ENCODE measurements at places on chromosomes 3 and 15.

DNA sequence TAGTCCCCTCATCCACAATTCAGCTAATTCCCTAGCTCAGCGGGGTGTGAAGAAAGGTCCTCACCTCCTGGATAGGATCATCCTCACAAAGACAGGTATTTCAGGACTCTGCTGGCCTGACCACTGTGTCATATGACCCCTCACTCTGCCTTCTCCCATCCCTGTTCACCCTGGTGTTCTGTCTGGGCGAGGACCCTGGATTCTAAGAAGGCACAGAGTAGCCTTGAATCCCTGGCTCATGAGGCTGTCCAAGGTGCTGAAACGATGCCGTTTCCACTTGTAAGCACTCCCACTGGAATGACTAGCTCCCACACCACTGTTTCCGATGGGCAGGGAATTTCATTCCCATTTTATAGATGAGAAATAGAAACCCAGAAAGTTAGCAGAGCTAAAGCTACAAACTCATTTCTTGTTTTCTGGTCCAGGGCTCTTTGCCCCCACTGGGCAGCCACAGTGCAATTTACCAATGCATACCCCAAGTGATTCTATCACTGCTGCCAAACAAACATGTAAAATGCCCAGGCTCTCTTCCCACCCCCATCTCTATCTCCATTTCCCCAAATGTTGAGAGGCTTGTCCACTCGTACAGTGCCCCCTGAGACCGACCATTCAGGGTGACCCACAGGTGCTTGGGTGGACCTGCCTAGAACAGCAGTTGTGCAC is 83.2 kb downstream of the RAB11A start:
- DNase-seq, result no peak

DNA sequence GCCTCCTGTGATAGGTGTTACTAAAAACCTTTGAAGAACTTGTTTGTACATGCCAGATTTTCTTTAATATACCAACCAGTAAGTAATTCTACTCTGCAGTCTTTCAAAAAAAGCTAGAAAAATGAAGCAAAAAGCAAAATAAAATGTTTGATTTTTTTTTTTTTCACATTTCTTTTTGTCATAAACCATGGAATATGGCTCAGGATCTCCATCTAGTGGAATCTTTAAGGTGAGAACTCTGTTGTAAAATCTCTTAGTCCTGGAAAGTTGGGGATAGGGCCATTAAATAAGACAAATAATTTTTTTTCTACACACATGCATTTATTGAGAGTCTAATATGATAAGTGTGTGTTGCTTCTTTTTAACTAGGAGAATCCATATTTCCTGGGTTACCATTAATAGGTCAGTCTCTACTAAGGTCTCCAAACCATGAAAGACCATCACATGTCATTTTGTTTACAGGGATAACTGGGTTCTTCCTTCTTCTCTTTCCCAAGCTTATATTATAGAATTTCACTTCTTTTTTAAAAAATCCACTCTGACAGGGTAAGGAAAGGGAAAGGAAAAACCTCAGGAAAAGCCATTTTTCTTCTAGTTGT is 84.6 kb downstream of the SLC9A9 start:
- DNase-seq, result peak; percentile 43

DNA sequence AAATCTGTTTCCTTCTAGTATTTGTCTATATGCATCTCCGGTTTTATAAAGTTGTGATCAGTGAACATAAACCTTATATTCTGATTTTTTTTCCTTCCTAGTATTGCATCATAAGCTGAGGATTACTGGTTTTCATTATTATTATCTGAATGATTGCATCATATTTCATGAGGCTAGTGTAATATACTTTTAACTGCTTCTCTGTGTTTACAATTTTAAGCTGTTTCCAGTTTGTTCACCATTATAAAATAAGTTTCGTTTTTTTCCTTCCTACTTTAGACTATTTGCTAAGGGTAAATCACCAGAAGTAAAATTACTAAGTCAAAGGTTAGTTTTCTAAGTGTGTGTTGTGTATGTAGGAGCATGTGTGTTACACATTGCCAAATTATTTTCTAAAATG is 20.2 kb downstream of the SEMA6D start:
- DNase-seq, result no peak

DNA sequence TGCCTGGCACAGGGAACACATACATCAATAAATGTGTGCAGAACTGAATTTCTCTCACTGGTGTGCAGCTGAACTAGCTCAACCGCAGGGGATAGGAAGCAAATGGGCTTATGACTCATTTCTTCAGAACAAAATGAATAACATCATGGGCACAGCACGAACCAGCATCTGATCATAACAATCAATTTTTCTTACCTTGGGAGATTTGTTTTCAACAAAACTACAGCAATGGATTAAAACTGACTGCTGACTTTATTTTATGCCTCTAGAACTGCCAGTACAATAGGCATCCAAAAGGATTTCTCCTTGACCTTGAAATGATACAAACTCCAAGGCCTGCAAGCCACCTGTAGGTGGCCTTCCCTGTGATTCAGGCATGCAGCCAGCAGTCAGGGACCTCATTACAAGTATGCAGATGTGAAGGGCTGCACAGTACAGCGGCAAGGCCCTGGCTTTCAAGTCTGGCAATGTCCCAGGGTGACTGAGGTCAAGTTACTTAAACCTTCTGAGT is 26.1 kb downstream of the TAMM41 start:
- peak; percentile 11 for DNase-seq

- DNase-seq, result no peak
Observed at GRCh38 chr3:143294188-143294587, 174.6 kb downstream of the CHST2 start.

- DNase-seq, result no peak
Observed at GRCh38 chr3:127184870-127185216, 8.1 kb upstream of the PRR23E start.

- peak; percentile 13 for DNase-seq
Observed at GRCh38 chr3:36741285-36741684, 23.1 kb downstream of the DCLK3 start.

- DNase-seq, result no peak
Observed at GRCh38 chr3:24812116-24812515, 317.5 kb upstream of the THRB start.

GRCh38 chr3:139427283-139428060 is 38.0 kb upstream of the COPB2 start:
- DNase-seq, result peak; percentile 97

DNA sequence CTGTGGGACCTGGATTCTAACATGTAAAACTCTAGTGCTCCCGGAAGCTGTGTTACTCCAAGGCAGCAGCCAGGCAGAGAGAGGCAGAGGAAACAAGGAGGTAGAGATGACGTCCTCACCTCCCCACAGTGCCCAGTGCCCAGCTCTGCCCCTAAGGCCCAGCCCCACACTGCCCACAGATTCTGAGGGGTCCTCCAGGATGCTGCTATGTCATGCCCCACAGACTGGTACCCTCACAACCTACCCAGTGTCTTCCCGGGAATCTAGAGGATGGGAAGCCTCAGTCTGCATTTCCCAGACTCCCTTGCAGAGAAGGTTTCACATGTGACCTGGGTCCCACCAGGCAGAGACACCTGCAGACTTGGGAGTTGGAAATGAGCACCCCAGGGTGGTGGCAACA is 75.9 kb upstream of the PCSK6 start:
- DNase-seq, result no peak

DNA sequence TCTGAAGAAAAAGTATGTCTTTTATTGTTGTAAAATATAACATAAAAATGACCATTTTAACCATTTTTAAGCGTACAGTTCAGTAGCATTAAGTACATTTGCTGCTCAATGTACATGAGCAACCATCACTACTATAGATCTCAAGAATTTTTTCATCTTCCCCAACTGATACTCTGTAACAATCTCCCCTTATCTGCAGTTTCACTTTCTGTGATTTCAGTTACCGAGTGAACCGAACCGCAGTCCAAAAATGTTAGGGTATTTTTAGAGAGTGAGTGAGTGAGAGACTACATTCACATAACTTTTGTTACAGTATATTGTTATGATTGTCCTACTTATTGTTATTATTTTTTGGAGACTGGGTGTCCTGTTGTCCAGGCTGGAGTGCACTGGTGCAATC is 9.0 kb upstream of the SLC25A26 start:
- DNase-seq, result no peak

GRCh38 chr15:80060356-80061006 is 1.0 kb downstream of the ZFAND6 start:
- DNase-seq, result peak; percentile 37

GRCh38 chr15:69713726-69714559 is 261.3 kb downstream of the RPLP1 start:
- DNase-seq, result no peak

DNA sequence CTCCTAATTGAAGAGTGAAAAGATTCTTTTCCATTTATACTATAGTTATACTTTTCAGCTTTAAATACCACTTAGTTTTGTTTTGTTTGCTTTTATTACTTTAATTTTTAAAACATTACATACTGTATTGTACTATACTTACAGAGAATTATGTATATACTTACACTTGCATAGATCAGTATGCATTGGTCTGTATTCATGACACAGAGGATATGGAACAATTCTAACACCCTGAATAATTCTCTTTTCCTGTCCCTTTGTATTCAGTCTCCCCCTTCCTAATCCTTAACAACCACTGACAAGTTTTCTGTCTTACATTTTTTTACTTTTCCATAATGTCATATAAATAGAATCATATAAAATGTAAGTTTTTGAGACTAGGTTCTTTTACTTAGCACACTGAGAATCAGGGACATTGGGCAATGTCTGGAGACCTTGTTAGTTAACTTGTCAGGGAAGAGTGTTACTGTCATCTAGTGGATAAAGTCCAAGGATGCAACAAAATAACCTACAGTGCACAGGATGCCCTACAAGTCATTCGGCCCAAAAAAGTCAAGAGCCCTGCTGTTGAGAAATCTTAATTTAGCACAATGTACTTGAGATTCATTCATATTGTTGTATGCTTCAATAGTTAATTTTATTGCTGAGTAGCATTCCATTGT is 95.7 kb upstream of the MCTP2 start:
- no peak for DNase-seq

DNA sequence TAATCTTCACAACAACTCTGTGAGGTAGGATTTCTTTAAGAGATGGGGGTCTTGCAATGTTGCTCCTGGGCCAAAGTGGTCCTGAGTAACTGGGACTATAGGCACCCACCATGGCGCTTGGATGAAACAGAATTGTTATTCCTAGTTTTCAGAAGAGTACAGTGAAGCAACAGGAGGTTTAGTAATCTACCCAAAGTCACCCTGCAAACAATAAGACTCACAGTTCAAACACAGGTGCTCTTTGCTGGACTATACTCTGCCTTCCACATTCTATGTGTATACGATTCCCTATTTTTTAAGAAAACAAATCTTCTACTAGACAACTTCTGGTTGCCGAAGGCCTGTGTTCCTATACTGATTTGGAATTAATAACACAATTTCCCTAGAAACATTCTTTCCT is 8.1 kb downstream of the C3orf70 start:
- DNase-seq, result no peak

DNA sequence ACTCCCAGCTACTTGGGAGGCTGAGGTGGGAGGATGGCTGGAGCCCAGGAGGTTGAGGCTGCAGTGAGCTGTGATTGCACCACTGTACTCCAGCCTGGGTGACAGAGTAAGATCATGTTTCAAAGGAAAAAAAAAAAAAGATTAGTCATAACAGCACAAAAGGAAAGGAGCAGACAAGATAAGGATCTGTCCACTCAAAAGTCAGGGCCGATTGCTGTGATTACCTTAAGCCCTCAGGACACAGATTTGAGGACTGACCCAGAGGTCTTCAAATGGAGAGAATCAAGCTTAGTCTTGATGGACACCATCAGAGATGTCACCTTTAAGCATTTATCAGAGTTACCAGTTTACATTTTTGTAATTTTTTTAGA is 23.9 kb upstream of the HEG1 start:
- no peak for DNase-seq
